Activated CD4-positive, alpha-beta T cell treated with anti-CD3 and anti-CD28 coated beads, Interleukin-2, amount 10 ng/mL, durations not matched to agents 24 days and 14 days (primary cell): ENCODE measurements at places on chromosomes 7 and 10.

DNA sequence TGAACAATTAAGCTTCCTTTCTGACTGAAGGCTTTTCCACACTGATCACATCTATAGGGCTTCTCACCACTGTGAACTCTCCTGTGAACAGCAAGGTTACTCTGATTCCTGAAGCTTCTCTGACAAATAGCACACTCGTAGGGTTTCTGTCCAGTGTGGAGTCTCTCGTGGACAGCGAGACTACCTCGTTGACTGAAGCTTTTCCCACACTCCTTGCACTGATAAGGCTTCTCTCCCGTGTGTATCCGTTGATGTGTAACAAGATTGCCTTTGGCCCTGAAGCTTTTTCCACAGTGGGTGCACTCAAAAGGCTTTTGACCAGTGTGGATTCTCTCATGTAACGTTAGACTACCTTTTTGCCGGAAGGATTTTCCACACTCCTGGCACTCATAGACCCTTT, 4.4 kb downstream of the ZNF32 start:
- DNase-seq: no peak

DNA sequence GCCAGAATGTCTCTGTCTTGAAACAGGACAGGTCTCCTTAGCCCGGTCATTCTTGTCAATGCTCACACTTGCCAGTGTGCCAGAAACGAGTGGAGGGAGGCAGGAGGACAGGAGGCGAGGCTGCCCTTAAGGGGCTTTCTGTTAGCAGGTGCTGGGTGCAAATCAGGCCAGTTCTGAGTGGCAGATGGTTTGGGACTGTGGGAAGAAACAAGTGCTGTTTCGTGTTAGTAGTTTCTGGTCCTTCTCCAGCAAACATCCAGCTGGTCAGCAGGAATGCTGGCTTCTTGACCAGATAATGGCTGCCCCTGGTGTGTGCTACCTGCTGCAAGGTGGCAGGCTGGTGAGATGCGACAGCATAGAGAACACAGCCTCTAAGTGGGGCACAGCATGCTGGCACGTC, 8.2 kb upstream of the NDUFB2 start:
- no peak for DNase-seq

GRCh38 chr7:34060196-34060947, 155.0 kb downstream of the BMPER start:
- DNase-seq: no peak

- DNase-seq: no peak
Observed at GRCh38 chr10:26157734-26158133, 58.8 kb upstream of the GAD2 start.

GRCh38 chr10:114681542-114681941, 23.5 kb upstream of the ABLIM1 start:
- DNase-seq: no peak

DNA sequence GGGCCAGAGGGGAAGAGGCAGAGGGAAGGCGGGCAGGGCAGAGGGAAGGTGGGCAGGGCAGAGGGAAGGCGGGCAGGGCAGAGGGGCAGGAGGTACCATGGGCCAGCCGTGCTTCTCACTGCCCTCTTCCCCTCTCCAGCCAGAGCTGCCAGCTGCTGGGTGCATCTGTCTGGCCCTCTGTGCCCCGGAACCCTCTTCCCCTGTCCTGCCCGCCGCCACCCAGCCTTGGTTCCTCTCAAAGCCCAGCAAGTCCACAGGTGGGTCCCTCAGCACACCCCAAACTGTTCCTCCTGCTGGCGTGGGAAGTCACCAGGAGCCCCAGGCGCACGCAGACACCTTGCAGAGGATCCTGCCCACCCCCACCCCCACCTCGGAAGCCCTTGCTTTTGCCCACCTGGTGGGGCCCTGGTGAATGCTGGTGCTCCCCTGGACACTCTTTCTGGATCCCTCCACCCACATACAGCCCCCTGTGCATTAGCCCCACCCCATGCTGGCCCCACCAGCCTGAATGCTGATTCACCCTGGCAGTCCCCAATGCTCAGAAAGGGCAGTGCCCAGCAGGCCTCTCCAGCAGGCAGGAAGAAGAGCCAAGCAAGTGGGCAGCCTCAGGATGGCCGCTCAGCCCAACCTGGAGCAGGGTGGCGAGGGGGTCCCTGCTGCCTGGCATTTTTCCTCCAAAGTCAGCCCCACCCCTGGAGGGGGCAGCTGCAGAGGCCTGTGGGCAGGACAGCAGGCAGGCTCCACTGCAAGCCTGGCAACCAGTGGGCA, 1.9 kb upstream of the PWWP2B start:
- no peak for DNase-seq

DNA sequence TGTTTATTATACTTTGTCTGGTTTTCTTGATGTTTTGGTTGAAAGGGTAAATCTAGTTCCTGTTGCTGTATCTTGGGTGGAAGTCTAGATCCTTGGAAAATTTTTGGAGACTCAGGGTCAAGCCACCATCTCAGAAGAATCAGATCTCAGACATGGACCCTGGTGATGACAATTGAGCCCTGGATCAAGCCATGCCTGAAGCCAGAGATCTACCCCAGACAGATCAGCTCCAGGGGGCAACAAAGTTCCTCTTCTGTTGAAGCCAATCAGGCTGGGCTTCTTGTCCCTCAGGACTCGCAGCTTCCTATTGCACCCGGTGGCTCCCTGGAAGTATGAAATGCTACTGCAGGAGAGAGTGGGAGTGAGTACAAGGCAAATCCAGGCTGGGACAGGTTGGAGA, 106.9 kb downstream of the UNCX start:
- no peak for DNase-seq

- DNase-seq: no peak
Observed at GRCh38 chr7:55161154-55161687, 142.4 kb downstream of the EGFR start.

GRCh38 chr10:44558521-44558920, 173.6 kb upstream of the CXCL12 start:
- no peak for DNase-seq

DNA sequence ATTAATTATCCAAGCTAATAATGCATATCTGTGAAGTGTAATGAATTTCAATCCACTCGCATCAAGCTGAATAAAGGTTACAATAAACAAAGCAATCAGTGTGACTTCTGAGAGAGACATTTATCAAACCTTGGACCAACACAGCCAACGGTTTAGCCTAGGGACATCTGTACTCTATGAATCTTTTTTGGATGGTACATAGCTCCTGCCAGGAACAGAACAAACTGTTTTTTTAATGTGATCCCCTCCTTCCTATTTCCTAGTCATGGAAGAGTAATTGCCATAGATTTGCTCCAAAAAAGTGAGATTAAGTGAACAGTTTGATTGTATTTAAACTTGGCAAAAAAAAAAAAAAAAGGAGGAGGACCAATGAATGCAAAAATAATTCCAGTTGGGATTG, 11.2 kb upstream of the NRCAM start:
- DNase-seq: no peak

DNA sequence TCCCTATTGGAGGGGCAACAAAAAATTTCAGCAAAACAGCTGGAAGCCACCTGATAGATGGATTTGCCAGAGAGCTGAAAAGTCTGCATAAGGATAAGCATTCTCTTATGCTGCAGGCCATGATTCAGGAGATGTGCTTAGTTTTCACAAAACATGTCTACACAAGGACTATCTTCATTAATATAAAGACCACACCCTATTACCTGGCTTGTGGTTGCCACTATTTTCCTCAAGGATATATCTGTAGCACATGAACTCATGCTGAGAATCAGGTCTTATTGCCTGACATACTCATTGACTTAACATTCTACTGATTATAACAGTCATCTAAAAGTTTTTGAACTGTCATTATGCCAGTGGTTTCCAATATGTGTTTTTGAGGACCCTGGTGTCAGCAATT, 7.1 kb upstream of the COL17A1 start:
- no peak for DNase-seq

DNA sequence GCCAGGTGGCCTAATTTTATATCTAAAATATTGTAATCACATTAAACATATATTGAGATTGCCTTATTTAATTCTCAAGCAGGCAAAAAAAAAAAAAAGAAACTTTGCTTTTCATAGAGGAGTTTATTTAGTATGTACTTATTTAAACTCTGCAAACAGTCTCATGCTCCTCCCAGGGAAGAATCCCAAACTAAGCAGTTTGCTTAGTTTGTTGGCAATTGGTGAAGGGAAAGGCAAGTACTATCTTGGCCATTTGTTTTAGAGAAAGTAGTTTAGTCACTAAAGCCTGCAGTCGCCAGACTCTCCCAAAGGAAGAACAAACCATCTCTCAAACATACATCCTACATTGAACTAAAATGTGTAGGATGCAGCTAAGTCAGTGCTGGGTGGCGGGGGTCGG, 226.8 kb downstream of the CDC14C start:
- no peak for DNase-seq

- peak; percentile 78 for DNase-seq
Observed at GRCh38 chr10:94402204-94402842, at the start of gene TBC1D12. Gene TBC1D12, plus strand, starts transcription at chr10:94402541. Its CDS starts 73 bp downstream, at chr10:94402614.

DNA sequence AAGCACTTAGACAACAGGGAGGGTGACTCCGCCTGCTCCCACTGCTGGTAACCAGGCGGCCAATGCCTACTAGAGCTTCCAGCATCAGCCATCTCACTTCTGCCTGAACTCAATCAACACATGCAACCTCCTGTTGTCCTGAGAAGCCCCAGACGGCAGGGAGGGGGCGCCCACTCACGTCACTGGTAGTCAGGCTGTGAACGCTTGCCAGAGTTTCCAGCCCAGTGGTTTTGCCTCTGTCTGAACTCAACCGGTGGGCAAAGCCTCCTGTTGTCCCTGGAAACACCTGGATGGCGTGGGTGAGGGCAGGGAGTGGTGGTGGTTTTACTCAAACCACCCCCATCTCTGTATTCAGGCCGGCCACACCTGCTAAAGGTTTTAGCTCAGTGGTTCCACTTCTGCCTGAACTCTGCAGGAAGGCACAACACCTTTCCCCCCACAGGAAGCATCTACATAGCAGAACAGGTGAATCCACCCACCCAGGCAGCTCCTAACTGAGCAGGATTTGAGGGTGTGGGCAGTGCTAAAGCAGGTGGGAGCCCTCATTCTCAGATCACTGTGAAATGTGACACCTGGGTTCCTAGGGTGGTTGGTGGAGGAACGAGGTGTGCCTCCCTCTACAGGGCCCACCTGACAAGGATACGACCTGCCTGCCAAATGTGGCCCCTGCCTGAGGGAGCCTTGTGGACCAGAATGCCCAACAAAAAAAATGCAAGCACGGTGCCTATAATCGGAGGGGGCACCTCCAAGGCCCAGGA, 563.0 kb upstream of the SEMA3D start:
- DNase-seq: no peak
